ENCODE measurements at places on chromosomes 4 and X.

- DNase-seq, result no peak
These were observed 820.8 kb upstream of the GRIA3 start for GRCh38 chrX:122363112-122363795.

- no peak for DNase-seq
These were observed 319.1 kb downstream of the RAPGEF2 start for GRCh38 chr4:159422019-159422418.

- peak; percentile 63 for DNase-seq
These were observed 52.5 kb downstream of the LINC00632 start for GRCh38 chrX:140762061-140762460.

DNA sequence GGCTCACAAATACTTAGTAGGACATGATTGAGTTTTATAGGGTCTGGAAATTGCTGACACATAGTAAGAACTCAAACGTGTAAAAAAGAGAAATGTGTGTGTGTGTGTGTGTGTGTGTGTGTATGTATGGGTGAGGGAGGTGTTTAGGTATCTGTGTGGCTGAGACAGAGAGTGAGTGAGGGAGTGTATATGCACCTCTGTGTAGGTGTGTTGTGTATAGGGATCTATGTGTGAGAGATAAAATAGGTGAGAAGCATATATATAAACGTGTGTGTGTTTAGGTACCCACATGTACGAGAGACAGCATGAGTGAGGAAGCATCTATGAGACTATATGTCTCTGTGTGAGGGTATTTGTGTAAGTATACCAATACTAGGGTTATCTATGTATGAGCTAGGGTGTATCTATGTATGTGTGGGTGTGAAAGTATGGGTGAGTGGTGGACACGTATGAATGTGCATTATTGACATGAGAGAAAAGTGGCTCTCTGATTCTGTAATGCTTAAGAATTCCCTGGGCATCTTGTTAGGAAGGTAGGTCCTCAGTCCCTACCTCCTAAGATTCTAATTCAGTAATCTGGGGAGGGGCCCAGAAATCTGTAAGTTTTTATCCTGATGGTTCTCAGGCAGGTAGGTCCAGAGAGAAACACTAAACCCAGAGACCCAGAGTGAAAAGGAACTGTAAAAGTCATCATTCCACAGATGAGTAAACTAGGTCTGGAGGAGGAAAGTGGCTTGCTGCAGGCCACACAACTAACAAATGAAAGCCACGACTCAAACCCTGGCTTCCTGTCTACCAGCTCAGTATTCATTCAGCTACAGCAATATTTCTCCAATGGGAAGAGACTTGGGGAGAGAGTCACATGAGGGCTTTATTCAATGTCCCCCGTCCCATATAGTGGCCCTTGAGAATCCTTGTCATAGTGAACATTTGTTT is 237.0 kb downstream of the IDS start:
- no peak for DNase-seq

GRCh38 chr4:179521952-179522351 is 2079.7 kb upstream of the AGA start:
- no peak for DNase-seq

GRCh38 chrX:42704454-42704853 is 73.5 kb downstream of the PPP1R2C start:
- DNase-seq, result no peak

DNA sequence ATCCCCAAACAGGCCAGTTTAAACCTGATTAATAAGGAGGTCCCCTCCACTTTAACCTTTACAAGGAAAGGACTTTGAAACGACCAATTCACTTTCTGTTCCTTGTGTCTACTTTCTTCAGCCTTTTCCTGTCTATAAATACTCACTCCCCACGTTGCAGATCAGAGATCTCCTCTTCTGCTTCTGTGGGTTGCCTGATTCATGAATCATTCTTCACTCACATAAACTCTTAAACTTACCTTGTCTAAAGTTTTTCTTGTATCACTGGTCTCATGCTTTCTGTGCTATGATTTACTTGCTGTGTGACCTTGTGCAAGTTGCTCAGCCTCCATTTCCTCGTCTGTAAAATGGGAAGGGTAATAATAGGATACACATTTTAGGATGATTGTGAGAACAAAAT is 236.1 kb downstream of the QDPR start:
- DNase-seq, result peak; percentile 2

DNA sequence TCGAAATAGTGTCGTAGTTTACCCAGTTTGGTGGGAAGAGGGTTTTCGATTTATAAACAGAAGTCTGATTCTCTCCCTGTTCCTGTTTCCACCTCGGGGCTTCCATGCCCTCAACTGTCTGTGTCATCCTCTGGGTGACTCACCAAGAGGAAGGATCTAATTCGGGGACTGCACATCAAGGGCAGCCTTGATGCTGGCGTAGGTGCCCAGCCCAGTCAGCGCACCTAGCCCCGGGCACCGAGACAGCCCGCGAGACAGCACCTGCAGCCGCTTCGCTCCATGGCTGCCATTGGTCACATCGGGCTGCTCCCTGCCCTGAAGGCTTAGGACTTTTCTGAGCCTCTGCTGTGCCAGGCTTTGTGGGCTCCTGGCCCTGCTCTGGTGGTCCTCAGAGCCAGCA is 7.7 kb downstream of the ABCD1 start:
- peak; percentile 68 for DNase-seq

DNA sequence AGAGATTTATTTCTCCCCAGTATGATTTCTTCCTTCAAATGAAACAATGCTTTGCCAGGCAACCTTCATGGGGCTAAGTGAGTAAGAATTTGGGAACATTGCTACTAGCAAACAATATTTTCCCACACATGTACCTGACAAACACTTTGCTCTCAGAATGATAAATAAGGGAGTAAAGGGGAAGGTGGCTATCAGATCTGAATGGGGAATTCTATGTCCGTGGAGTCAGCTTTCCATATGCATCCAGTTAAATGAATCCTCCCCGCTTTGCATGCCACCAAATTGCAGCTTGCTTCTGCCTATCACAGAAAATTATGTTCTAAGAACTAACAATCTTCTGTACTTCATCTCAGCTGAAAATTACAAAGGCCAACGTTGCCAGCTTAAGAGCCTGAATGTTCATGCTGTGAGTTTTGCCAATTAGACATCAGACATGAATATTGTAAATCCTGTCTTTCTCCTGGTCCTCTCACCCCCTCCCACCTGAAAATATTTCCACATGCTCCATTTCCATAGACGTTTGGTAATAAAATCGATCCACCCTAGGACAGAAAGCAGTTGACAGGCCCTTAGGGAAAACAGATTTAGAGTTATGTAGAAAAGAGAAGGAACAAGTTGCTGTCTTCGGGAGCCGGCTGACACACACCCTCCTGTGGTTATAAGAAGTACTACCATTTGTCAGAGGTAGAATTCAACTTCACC is 6.3 kb downstream of the MEPE start:
- DNase-seq, result peak; percentile 61

- DNase-seq, result peak; percentile 47
These were observed 39.5 kb downstream of the TMEM165 start for GRCh38 chr4:55435141-55435841.

DNA sequence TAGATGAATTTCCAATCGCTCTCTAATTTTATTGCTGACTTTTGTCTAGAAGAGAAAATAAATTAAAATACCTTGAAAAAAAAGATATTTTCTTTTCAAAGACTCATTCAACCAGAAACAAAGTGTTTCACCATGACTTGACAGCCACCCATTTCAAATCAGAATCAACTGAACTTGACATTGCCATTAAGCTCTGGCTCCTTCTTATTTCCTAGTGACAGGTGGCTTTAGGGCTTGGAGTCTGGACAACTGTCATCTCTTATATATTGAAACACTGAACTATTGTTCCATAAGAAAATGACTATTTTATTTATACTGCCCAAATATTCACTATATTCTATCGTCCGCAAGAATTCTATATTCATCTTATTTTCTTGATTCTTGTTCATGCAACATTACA is 229.2 kb downstream of the SLC39A8 start:
- DNase-seq, result no peak

DNA sequence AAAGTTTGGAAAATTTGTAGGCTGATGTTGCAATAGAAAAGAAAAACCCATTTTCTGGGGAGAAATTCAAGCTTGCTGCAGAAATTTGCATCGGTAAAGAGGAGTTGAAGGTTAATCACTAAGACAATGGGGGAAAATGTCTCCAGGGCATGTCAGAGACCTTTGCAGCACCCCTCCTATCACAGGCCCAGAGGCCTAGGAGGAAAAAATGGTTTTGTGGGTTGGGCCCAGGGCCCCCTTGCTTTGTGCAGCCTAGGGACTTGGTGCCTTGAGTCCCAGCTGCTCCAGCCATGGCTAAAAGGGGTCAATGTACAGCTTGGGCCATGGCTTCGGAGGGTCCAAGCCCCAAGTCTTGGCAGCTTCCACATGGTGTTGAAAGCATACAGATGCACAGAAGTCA is 17.8 kb downstream of the TMSB15A start:
- DNase-seq, result no peak

DNA sequence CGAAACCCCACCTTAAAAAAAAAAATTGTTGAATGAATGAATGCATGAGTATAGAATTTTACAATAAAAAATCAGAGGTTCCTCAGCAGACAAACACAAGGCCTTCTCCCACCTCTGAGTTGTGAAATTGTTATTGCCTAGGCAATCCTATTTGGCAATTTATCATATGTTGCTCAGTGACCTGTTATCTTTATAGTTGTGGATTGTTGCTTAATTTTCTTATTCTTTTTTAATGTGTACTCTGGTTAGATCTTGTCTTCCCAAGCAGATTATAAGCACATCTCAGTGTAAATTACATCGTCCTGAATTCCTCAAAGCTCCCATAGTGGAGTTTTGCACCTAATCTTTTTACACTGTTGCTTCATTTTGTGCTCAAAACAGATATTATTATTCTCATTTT is 71.9 kb downstream of the RBM47 start:
- DNase-seq, result no peak

DNA sequence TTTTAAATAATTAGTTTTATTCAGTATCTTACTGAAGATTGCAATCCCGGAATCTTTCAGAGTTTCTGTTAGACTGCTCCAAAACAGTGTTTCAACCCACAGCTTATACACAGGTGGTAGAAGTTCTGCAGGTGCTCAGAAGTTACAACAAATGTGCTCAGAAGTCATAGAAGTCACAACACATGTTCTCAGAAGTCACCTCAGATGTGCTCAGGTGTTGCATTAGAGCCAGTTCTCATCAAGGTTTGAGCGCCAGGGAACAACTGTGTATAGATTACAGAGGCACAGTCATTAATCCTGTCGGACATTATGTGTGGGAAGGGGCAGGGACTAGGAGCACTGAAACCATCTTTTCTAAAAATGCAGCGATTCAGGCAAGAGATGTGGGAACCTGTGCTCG is 124.5 kb downstream of the ARSF start:
- DNase-seq, result no peak

GRCh38 chr4:158161551-158162354 is 11.1 kb downstream of the GASK1B start:
- DNase-seq, result peak; percentile 83

DNA sequence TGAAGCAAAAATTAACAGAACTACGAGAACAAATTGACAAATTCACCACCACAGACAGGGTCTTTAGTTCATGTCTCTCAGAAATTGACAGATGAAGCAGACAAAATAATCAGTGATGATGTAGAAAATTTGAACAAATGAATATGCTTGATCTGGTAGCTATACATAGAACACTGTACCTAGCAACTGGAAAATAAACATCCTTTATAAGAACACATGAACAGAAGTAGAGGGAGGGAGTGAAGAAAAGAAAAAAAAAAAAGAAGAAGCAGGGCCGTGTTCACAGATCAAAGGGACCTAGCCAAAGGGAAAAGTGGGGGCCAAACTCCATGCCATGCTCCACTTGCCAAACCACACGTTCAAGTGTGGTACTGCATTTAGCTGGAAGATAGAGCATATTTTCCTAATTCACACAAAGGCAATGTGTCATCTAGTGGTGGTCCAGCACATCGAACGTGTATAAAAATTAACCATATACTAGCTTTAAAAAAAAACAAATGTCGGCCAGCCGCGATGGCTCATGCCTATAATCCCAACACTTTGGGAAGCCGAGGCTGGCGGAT is 5.6 kb upstream of the THOC2 start:
- DNase-seq, result peak; percentile 13

DNA sequence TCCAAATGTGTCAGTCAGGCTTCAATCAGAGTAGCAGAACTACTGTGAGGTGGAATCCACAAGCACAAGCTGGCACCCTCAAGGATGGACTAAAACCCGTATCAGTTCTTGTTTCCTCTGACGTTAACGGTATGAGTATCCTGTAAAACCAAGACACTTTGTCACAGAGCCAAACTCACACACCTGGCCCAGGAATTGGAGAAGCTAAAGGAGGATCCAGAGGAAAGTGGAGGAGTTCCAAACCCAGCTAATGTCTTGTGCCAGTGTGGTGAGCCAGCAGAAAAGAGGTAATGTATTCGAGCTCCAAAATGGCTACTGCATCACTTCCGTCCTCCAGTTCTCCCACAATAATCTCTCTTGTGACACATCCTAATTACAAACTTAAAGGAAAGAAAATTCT is 44.7 kb downstream of the ATP1B4 start:
- no peak for DNase-seq

- no peak for DNase-seq
These were observed 305.2 kb downstream of the PPP1R2C start for GRCh38 chrX:42472727-42473126.

DNA sequence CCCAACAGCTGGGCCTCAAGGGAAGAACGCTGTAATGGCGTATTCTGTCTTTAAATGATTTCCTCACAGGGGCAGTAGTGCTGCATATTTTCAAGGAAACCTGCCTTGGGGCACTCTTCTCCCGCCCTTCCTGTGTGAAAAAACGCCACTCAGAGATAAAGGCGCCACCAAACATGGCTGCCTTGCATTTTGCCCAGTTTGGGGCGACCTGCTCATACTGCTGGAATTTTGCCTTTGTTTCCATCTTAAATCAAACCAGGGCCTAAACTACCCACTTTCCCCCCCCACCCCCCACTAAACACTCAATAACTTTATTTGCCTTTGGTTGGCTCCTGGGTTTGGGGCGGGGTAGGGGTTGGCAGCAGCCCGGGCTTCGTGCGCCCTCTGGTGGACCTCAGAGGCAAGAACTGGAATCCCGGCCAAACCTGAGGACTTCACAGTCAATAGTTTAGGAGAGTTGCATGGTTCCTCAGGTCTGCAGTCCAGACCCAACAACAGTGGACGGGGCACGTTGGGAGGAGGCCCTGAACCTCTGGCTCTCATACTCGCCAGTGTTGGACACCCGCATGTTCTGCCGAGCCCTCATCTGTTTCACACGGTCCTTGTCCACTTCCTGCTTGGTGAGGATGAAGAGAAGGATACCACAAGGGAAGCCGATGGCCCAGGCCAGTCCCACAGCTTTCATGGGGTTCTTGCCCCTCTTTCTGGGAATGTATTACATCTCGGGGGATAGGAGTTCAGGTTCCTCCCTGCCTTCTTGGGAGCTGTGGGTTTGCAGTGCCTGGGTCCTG is 220.1 kb upstream of the STK26 start:
- DNase-seq, result no peak
